Activated CD4-positive, CD25-positive, alpha-beta regulatory T cell treated with anti-CD3 and anti-CD28 coated beads, Interleukin-2, amount 50 U/mL, for 72 hours (primary cell): ENCODE measurements at places on chromosomes 6 and 20.

GRCh38 chr6:152135755-152136448 is 328.4 kb downstream of the ESR1 start:
- no peak for DNase-seq

GRCh38 chr6:47437592-47437991 is 40.0 kb upstream of the CD2AP start:
- no peak for DNase-seq

- no peak for DNase-seq
These were observed 105.1 kb upstream of the HCRTR2 start for GRCh38 chr6:55069132-55069781.

GRCh38 chr6:139650941-139651340 is 276.5 kb upstream of the CITED2 start:
- no peak for DNase-seq

DNA sequence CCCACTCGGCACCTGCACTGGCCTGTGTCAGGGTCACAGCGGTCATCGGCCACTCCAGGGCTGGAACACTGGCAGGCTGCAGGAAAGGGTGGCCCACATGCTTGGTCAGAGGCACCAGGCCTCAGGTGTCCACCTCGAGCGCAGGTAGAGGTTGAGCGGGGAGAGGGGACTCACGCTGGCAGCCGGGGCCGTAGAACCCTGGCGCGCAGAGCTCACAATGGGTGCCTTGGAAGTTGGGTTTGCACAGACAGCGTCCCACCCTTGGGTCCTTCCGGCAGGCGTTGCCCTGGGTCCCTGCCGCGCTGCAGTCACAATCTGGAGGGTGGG is 28.9 kb downstream of the LAMA5 start:
- DNase-seq = no peak

DNA sequence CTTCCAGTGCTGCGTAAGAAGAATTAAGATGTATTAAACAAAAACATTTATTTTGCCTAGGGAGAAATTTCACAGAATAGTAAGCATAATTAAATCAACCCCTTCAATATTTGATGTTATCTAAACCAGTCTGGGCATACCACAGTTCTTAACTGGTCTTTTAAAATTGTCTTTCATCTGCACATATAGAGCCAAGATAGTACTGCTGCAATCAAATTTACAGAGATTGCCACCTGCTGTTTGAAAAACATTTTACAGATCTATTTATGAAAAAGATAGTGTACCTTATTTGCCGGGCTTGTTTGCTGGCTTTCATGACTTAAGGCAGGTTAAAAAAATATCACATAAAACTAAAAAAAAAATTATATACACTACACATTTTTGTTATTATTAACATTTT is 323.2 kb downstream of the ADGRB3 start:
- no peak for DNase-seq

DNA sequence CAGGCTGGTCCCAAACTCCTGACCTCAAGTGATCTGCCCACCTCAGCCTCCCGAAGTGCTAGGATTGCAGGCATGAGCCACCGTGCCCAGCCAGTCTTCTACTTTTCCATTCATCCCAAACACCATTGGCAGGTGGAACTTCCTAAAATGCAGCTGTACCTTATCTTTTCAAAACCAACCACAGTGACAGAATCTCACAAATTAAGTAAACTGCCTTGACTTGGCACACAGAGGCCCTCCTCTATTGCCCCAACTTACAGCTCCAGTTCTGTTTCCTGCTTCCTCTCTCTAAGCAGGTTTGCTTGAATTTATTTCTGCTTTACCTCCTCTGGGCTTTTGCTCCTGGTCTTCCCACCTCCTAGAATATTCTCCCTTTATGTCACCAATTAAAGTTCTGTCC is 7.6 kb downstream of the MYB start:
- no peak for DNase-seq

GRCh38 chr6:110415086-110415916 is at the start of gene DDO:
Gene DDO (minus strand): TSS chr6:110415575. CDS start chr6:110413462, 2,113 bp downstream.
- DNase-seq = no peak

DNA sequence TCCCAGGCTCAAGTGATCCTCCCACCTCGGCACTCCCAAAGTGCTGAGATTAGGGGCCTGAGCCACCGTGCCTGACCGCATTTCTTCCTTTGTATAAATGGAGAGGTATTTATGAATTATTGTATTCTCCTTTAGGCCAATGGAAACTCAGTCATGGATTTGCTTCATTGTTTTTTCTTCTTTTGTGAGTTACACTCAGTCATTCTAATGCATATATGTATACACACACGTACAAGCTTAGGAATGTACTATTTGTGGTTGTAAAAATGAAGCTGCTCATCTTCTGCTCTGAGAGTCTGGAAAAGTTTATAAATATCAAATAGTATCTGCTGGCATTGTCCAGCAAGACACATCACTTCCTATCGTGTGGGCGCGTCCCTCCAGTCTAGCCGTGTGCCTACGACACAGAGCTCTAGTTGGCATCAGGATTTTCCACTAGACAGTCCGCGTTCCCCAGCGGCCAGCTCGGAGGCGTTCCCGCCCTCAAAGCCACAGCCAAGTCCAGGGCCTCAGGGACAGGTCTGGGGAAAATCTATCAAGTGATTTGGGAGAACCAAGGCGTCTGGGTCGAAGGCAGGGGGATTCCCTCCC is 215.2 kb downstream of the NFATC2 start:
- DNase-seq = no peak

- DNase-seq = no peak
These were observed 127.7 kb downstream of the ALDH8A1 start for GRCh38 chr6:134821928-134822864.

- DNase-seq = no peak
These were observed 54.2 kb downstream of the MAP3K5 start for GRCh38 chr6:136737871-136738691.

- no peak for DNase-seq
These were observed 533.7 kb downstream of the DOK5 start for GRCh38 chr20:55009066-55009465.

DNA sequence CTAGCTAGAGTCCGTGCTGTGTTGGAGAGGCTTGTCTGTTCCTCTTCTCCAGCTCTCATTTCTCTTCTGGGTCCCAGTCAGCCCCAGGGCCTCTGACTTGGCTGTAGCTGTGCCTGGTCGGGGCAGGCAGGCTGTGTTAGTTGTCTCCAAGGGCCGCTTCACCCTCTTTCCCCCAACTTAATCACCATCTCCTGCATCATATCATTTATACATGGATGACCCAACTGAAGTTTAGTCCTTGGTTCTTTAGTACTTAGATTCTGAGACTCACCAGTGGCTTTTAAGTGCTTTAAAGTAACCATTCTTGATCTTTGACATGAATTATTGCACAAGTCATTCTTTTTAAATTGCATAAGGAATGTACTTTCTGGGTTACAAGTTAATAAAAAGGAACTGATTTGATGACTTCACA is 127.3 kb downstream of the RTN4IP1 start:
- DNase-seq = no peak

- DNase-seq = no peak
These were observed 683.6 kb downstream of the BCKDHB start for GRCh38 chr6:80789912-80790570.

DNA sequence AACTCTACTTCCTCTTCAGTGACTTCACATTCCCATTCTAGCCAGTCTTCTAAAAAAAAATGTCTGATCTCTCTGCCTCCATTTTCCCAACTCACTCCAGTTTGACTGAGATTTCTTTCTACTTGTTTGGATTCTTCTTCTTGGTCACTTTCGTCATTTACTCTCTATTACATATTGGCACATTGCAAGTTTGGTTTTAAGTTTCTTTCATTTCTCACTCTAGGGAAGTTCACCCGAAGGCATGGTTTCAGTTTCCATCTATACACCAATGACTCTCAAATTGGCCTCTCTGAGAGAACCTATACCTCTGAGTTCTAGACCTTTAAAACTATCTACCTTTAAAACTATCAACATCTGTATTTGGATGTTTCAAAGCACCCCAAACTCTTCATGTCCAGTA is 51.3 kb downstream of the CD109 start:
- no peak for DNase-seq

GRCh38 chr6:110748453-110748852 is 66.8 kb downstream of the CDK19 start:
- no peak for DNase-seq

GRCh38 chr6:130624046-130624445 is 203.2 kb upstream of the SMLR1 start:
- no peak for DNase-seq

- DNase-seq = no peak
These were observed 144.2 kb downstream of the ARHGAP18 start for GRCh38 chr6:129565811-129566210.

- DNase-seq = no peak
These were observed 250.2 kb downstream of the ZNF217 start for GRCh38 chr20:53343448-53343847.

- DNase-seq = no peak
These were observed 12.5 kb upstream of the TMEM242 start for GRCh38 chr6:157335829-157336228.

DNA sequence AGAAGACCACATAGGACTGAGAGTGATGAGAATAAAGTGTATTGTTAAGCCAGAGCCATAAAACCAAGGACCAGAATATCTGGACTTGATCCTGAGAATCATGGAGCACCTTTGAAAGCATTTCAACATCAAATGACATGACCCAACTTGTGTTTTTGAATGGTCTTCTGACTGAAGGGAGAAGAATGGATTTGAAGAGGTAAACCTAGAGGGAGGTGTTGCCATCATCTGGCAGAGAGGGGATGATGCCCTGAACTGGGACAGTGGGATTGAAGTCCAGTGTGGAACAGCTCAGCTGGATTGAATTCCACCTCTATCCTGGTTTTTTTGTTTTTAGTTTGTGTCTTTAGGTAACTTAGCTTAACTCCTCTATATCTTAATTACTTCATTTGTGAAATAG is 570.0 kb downstream of the TBC1D32 start:
- DNase-seq = no peak

GRCh38 chr6:52390361-52390727 is 28.4 kb downstream of the PAQR8 start:
- DNase-seq = no peak
